ENCODE measurements at places on chromosomes 6 and 20.

DNA sequence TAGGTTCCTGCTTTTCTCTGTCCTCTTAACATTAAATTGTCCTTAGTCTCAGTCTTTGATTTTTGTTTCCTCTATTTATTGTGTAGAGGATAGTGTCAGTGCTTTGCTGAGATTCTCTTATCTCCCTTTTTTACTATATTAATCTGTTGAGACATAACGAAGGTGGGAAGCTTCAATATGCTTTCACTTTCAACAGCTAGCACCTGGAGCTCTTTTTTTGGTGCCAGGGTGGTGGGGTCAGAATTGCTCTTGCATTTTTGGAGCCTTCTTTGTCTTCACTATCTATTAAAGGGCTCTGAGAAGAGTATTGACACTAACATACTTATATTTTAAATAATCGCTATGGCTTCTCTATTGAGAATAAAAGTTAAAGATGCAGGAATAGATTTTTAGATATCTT is 97.1 kb upstream of the EPHA7 start:
- no peak for DNase-seq

DNA sequence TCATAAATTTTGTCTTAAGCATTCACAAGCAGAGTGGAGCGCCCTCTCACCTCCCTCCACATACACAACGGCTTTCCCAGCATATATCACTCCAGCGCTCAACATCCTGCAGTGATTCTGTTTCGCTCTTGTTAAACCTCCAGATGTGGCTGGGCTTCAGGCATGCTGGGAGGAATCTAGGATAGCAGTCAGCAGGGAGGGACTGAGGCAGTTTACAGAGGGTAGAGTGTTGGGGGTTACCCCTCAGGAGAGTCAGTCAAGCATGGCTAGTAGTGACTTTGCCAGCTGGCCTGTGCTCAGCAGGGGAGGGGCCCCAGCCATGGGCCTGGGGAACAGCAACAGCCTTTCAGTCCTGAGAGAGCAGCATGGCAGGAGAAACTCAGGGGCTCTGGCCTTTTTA is 161.4 kb upstream of the FLRT3 start:
- no peak for DNase-seq

DNA sequence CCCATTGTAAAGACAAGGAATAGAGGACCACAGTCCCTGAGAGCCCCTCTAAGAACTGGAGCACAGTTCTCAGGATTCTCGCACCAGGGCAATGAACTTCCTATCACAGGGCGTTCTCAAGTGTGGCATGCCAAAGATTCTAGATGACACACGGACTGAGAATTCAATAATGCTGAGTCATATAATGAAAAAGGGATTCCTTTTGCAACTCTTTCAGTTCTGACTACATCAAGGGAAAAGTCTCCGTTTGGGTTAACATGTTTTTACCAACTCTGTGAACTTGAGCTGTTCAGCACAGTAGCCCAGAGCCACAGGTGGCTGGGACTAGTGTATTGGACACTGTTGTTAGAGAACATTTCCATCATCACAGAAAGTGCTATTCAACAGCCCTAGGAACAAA is 3.4 kb downstream of the MED20 start:
- no peak for DNase-seq

GRCh38 chr20:49693435-49694171 is 20.1 kb downstream of the B4GALT5 start:
- DNase-seq: no peak

- no peak for DNase-seq
Observed at GRCh38 chr20:44728801-44729443, 13.8 kb downstream of the CCN5 start.

Measured in endothelial cell (in vitro differentiated cells).